ENCODE measurements at places on chromosomes 13 and 19.

- DNase-seq, result no peak
These were observed 36.6 kb downstream of the PCDH8 start for GRCh38 chr13:52811841-52812240.

GRCh38 chr13:113918981-113919701, 54.7 kb downstream of the C13orf46 start:
- no peak for DNase-seq

DNA sequence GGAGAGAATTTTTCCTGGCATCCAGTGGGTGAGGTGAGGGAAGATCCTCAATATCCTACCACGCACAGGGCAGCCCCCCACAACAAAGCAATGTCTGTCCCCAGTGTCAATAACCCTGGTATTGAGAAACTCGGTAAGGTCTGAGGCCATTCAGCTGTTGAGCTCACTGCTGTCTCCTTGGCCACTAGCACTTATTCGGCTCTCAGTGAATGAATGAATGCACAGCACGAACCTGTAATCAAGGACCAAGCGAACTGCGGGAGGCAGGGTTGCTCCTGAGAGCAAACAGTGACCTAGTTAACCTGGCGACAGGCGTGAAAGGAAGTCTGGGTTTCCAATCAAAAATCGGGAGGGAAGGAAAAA, 640 bp downstream of the ZSCAN5A start:
- no peak for DNase-seq

DNA sequence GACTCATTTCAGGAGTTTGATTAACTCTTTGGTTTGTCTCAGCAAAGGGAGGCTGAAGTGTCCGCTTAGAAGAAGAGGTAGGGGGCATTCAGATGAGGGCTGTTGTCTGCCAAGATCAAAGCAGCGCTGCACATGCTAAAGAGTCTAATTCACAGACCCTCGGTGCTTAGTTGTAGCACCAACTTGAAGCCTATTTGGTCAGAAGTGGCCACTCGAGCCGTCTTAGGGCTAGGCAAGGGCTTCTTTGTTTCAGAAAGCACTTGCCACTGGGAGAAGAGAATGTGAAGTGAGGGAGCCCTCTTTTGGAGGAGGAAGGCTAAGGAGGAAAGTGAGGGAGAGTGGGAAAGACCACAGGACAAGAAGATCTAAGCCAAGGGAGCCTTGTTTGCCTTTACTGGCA, 313.4 kb upstream of the TMTC4 start:
- no peak for DNase-seq

DNA sequence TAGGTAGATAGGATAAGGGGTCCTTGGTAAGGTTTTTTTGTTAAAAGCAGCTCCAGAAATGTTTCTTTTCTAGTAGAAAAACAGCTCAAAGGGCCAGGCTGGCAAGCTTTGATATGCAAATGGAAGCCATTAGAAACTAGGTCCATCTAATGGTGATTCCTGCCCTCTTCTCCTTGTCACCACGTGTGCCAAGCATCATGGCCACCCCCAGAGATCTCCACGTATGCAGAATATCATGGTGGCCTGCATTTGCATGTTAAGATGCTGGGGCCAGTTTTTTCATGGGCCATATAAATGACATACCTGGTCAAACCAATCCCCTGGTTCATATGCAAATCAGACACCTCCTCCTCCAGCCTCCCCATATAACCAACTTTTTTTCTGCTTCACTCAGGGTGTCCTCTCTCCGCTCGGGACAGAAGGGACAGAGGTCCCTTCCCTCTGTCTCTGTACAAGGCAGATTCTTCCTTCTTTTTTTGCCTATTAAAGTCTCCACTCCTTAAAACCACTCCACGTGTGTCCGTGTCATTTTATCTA, 1335.9 kb downstream of the UQCRFS1 start:
- DNase-seq, result no peak

DNA sequence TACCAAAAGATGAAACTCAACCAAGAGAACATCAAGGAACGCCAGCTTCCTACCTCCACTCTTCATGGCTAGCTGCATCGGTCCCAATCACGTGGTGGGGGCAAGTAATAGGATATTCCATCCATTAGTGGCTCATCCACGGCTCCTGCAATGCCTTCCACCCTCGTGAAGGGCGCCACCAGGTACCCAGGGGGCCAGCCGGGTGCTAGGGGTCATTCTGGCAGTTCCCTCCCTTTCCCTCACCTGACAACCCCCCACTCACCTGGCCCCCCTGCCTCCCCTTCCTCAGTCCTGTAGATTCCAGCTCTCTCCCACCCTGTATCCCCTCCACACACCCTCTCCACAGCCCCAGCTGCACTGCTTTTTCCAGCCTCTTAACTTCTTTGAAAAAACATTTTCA, 161.9 kb downstream of the URI1 start:
- no peak for DNase-seq

GRCh38 chr13:50358231-50359040, 343.2 kb downstream of the KCNRG start:
- no peak for DNase-seq

GRCh38 chr13:97780486-97780885, 173.0 kb upstream of the IPO5 start:
- DNase-seq, result no peak

DNA sequence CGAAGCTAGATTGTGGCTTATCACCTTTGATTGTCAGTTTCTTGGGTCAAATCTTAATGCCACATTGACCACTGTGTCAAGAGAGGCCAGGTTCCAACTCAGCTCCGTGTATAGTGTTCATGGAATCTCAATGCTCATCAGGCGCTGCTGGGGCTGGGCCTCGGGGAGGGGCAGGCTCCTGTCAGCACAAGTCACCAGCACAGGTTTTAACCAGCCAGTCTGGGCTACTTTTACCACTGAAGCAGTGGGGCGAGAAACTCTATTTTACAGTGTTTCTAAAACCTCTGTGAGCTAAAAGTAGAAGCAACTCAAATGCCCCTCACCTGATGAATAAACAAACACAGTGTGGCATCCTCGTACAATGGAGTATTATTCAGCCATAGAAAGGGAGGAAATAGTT, 118.7 kb upstream of the GJB6 start:
- no peak for DNase-seq

DNA sequence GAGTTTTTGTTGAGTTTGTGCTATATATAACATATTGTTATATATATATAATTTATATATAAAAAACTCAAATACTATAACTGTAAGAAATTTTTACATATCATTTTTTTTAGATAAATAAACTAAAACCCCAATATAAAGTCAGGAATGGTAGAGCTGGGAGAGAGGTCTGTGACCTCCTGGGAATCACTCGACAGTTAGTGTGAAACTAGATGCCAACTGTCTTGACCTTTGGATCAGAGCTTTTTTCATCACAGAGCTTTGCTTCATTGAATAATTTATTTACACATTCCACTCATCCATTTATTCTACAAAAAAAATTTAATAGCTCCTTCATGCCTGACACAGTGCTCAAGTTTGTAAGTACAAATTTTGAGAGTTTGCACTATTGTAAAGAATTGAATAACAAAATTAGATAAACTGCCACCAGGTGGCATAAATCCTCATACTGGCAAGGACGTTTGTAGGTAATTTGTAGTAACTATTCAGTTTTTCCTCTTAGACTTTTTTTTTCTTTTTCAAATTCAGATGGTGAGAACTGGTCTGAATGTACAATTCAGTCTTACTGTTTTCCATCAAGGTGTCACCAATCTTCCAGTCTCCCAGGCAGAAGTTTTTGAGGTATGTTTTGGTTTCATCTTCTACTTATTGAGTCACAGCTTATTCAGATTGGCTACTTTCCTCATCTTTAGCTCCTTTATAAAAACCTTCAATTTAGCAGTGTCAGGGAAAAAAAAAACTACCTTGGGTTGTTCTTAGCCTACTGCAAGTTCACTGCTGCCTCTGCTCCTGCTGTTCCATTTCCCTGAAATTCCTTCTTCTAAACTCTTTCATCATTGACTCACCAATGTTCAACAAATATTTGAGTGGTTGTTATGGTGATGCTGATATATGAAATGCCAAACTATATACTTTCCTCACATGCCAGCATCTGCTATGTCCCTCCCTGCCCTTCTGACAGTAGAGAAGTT, 28.7 kb downstream of the LACC1 start:
- no peak for DNase-seq

DNA sequence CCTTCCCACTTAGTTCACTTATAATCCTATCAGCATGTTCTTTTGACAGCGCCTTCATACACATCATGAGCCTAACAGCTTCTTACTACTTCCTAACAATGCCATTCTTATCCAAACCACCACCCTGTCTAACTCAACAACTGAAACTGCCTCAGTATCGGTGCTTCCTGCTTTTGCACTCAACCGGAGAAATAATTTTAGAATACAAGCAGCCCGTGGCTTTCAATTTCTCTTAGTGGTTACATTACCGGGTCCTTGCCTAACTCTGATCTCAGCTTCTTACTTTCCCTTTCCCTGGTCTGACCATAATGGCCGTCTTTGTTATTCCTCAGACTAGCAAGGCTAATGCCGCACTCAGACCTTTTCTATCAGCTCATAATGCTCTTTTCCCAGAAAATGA, 17.0 kb downstream of the ZFP82 start:
- DNase-seq, result no peak

- no peak for DNase-seq
These were observed 183.3 kb downstream of the SHISA2 start for GRCh38 chr13:25868490-25868889.

GRCh38 chr19:12521996-12522395, 29.3 kb downstream of the ZNF564 start:
- DNase-seq, result no peak

- no peak for DNase-seq
These were observed 1.7 kb upstream of the ZNF507 start for GRCh38 chr19:32343550-32344262.

GRCh38 chr13:98458431-98458830, 118.5 kb downstream of the STK24 start:
- no peak for DNase-seq

DNA sequence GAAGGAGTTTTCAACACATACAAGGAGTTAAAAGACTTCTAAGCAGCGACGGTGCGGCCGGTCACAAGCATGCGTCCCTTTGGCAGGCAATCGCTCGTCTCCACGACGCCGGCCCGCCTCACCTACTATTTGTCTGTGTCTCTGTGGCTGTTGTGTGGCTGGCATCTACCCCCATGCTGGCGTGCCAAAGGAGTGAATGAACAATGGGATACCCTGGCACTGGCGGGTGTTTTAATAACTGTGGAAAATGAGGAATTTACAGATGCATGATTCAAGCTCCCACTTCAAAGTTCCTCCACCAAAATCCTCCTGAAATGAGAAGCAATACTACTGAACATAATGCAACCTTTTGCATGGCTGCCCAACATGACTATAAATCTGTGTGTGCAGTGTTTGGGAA, 176.6 kb downstream of the KLF5 start:
- no peak for DNase-seq

DNA sequence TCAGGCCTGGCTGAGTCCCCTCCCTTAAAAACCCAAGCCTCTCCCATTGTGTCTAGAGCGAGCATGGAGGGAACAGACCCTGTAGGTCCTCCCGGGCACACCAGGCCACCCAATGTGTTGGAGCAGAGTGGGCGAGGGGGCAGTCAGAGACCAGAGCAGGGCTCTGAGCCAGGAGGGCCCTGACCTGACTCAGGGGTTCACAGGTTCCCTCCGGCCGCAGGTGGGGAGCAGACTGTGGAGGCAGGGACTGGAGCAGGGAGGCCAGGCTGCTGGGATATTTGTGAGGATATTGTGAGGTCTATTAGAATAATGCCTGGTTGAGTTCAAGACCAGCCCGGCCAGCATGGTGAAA, 1.6 kb upstream of the TYROBP start:
- DNase-seq, result no peak
